ENCODE measurements at places on chromosomes 4 and X.

GRCh38 chrX:12978205-12979025 lies 3.5 kb downstream of the TMSB4X start:
- peak; percentile 63 for DNase-seq

DNA sequence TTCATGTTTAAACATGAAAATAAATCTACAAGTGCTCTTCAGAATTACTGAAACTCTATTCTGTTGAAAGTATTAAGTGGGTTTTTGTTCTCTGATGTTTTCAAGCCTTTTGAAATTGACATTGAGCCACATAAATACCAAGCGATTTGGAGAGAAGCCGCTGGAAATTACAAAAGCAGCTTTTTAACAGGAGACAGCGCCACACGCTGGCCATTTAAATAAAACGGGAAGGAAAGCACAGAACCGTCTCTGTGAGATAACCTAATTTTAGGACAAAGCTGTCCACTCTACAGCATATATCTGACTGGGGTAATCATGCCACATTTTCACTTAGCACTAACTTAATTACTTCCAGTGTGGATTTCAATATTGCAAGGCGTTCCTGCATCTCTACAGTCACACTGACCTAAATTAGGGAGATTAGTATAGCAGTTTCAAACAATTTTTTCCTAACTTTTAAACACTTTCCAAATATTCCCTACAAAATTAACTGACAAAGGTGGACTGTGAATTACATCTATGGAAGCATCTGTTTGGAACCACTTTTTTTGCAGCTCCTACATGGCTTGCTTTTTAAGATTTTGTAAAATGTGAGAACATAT lies 6.8 kb upstream of the ANOS1 start:
- no peak for DNase-seq

DNA sequence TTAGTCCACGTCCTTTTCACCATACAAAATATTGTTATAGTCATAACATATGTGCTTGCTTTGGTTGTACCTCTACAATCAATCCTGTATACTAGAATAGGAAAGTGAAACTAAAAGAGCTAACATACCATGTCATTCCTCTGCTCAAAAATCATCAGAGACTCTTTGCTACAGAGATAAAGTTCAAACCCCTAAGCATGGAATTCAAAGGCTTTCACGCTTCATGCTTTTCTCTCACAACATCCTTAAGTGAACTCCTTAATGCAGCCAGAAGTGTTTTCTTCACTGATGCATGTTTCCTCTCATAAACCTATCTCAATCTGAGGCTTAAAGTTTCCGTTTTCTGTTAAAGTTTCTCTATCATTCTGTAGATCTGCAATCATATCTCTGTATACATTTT lies 744.6 kb upstream of the IGFBP7 start:
- no peak for DNase-seq

GRCh38 chr4:134073711-134074110 lies 127.9 kb downstream of the PABPC4L start:
- DNase-seq = no peak

- no peak for DNase-seq
Observed at GRCh38 chrX:18793601-18794089, 86.2 kb downstream of the PPEF1 start.

Data from Right ventricle myocardium superior (tissue), 1 donor.